ENCODE measurements at places on chromosomes 3 and 15.

DNA sequence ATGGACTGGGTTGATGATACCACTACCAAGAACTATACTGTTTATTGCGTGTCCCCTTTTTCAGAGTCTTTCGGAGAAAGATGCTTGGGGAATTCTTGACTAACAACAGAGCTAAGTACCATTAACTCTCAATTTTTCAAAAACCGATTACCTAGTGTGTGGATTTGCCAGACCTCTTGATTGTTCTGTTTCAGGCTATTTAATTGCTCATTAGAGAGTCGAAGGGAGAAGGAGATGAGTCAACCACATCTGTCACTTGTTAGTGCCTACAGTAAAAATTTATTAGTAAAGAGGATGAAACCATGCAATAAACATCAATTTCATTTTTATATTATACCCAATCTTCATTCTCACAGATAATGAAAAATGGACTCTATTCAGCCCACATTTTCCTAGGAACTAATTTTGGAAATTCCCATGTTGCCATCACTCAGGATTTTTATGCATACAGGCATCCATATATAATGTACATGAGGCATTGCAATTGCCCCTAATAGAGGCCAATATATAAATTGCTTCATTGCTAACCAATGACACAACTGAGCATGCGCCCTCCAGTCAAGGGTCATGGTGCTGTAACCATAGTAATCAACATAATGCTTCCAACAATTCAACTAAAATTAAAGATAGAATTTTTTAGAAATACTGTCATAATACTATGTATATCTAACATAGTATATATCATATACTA lies 541.7 kb downstream of the TBL1XR1 start:
- DNase-seq = no peak

DNA sequence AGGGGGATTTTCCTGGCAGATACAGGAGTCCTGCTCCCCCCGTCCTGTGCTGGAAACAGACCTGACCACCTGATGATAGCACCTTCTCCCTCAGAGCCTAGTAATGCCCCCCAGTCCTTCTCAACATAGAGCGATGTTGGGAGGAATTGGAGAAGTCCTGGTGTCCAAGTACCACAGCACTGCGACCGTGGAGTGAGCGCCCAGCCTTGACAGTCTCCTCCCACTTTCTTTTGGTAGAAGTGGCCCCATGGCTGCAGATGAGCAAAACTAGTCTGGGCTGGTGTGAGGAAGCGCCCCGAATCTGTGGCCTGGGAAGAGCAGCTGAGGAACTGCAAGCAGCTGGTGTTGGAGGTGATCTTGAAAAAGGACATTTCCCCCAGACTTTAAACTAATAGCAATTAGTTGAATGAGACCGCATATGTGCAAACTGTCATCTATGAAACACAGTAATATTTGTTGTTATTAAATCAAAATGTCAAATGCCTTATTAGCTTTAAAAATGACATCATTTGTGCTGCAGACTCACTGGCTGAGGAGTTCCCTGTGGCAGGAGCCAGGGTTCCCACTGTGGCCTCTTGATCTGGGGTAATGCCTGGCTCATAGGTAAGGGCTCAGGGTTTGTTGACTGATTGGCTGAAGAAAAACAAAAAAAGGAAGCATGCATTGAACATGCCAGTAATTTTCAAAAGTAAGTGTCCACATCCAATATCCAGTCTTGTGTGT lies 121.8 kb downstream of the CACNA2D3 start:
- no peak for DNase-seq

DNA sequence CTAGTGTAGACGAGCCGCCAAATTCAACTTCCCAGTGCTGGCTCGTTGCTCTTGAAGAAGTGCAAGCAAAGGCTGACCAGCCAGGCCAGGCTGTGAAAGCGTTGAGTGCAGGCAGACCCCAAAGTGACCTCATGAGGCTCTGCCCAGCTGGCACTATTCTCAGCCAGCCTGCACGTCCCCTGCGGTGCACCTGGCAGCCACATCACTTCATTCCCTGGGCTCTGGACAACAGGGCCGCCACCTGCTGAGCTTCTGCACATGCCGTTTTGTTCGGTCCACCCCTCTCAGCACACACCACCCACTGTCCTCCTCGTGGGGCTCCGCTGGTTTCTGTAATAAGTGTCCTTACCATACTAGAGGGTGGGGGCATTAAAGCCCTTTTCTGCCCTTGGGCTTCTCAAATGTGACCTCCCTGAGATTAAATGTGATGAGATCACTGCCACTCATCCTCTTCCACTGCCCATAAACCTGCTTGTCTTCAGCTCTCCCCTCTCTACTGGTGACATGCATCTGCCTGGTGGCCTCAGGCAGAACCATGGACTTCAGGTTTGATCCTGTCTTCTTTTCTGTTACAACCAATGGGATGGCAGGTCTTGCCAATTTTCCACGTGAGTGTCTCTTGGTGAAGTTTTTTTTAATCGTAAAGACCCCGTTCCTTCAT lies 6.1 kb downstream of the RASGRF1 start:
- no peak for DNase-seq

- DNase-seq = no peak
Measured at GRCh38 chr3:156395961-156396710, 158.8 kb downstream of the SSR3 start.

DNA sequence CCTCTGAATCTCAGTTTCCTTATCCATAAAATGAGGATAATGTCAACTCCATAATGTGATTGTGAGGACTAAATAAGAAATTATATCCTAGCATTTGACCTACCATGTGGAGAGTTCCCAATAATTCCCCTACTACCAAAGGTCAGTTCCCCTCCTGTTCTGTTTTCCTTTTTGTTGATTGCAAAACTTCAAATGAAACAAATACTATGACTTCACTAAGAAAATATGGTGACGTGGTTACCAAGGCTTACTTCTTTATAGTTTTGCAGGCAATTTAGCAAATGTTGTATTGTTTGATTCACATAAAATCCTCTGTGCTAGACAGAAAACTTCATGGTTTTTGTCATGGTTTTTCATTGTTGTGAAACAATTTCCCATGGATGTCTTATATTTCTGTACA lies 153.8 kb upstream of the RORA start:
- DNase-seq = no peak

GRCh38 chr3:55750525-55750924 lies 263.4 kb upstream of the WNT5A start:
- DNase-seq = no peak

- DNase-seq = no peak
Measured at GRCh38 chr3:65597952-65598413, 440.7 kb downstream of the MAGI1 start.

GRCh38 chr3:65676580-65676979 lies 362.1 kb downstream of the MAGI1 start:
- DNase-seq = no peak

DNA sequence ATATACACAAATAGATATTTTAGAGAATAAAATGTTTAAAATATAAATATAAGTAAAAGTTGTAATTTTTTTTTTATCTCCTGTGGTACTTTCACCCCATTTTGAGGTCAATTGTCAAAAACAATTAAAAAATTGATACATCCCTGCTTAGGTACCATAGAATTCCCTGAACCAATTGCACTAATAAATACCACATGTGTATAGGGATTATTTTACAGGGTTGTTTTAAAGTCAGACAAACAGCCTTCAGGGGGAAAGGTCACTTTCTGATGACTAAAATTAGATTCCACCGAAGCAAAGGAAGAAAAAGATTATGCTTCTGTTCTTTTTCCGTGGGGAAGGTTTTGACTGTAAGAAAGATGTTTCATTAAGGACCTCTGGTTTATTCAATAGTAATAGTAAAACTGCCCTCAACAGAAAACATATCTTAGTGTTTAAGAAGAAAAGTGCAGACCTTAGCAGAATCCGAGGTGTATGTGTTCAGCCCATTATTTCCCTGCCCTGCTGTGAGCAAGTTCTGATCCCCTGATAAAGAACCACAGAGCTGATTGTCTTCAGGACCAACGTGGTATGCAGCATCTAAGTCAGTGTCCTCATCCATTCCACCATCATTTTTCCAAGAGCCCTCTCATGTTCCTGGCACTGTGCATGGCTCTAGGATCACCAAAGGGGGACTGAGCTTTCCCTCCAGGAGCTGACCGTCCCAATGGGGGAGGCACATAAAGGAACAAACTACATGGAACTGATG lies 132.9 kb upstream of the IL12A start:
- DNase-seq = no peak

DNA sequence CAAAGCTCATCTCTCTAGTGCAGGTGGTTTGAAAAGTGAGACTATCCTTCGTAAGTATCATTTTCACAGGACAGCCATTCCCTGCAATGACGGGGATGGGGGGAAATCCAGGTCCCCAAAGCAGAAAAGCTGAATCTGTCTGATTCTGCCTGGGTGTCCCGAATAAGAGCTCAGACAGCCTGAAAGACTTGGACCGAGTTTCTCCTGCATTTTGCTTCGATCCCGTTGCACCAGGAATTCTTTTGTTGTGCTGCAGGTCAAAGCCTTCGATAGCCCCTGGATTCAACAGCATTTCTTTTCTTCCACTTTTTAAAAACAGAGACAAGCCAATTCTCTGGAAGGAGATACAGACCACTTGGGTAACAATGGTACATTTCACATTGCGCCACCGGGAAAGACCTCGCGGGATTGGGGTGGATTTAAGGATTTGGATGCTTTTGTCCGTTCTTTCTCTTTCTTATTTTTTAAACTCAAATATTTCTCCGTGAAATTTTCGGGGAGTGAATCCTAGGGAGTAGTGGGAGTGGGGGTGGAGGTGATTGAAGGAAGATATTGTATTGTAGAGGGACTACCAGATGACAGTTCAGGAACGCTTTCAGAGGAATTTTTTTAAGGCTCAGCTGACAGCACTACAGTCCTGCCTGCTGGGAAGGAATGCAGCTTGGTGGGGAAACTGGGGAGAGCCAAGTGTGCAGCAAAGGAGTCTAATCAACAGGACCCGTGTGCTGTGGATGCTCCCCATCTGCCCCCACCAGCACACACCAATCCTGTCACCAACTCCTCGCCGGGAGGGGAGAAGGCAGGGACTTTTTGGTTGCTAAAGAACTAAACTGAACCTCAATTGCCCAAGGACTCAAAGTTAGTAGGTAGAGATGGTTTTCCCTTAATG lies 2.6 kb downstream of the SLITRK3 start:
- DNase-seq = no peak

- DNase-seq = no peak
Measured at GRCh38 chr3:47443611-47443995, 32.1 kb downstream of the SCAP start.

GRCh38 chr15:41820791-41821423 lies 7.0 kb upstream of the JMJD7 start:
- no peak for DNase-seq

DNA sequence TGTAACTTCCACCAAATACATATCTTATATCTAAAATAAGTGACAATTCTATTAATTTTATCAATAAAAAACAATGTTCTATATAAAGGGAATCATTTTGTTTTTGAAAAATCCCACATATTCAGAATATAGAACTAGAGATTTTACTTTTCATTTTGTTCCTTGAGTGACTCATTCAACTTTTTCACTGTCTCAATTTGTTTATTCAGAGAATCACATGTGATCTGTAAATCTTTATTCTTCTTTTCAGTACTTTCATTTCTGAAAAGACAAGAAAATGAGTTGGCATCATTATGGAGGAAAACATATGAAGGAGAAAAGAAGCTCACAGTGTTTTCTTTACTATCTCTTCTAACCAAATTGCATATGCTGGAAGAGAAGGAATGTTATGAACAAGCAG lies 35.0 kb downstream of the CIP2A start:
- no peak for DNase-seq

DNA sequence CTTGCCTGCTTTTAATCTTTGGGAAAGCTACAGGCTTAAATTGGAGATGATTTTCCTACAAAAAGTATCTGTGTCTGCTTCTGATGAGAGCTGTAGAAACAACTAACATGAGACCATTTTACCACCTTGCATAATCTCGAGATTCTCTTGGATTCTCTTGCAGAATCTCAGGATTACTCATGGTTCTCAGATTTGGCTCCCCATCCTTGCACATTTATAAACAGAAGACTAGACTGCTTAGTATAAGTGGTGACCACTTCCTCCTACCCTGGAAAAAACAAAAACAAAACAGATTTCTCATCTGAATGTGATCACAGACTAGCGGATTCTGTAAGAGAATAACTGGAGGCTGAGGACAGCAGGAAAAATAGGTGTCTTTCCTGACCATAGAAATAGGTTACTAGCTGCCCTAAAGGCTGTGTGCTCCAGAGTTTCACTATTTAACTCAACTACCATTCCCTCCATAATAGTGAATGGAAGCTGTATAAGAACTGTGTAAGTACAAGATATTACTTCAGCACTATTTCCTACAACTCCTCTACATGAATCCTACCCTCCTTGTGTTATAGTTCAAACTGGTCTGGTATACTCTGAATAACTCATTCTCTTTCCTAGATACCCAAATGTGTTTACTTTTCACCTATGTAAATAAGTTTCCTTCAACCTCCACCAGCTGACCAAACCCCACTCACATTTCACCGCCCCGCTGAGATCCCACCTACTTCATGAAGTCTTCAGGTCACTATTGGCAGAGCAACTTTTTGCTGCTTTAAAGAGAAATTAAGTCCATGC lies 122.2 kb upstream of the C2CD4B start:
- DNase-seq = no peak

DNA sequence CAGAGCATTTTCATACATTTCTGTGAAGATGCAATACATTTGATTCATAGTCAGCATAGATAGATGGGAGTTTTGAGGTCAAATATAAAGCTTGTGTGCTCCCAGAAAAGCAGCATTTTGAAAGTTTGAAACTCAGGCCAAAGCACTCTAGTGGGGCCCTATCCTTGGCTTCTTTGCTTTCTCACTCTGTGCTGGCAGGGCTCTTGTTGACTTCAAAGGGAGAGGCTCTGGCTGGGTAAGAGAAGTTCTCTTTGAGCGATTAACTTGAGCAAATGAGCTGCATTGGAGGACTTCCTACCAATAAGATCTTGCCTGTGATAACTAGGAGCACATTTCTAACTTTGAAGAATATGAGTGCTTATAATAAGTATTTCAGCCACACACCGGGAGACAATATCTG lies 214.0 kb upstream of the RARB start:
- DNase-seq = no peak

- no peak for DNase-seq
Measured at GRCh38 chr3:166488977-166489672, 651.9 kb upstream of the BCHE start.

DNA sequence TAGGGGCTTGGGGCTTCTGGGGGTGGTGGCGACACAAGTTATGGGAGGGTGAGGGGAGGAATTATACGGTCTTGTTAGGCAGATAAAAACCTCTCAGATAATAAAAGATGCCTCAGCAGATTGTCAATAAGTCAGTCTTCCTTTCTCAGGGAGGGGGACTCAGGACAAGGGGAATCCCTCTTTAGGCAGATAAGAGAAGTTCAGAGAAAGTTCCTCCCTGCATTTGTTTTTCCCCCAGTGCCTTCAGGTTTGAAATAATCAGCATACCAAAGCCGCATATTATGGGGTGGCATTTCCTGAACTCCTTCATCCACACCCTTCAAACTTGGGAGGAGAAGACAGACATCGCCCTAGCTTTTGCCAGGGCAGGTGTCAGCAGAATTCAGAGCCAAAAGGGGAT lies 8.5 kb downstream of the PPCDC start:
- DNase-seq = no peak
